ENCODE measurements at places on chromosomes 13 and 19.
A peak's percentile ranks its signal among the peaks of the same experiment; 100 is the strongest.

DNA sequence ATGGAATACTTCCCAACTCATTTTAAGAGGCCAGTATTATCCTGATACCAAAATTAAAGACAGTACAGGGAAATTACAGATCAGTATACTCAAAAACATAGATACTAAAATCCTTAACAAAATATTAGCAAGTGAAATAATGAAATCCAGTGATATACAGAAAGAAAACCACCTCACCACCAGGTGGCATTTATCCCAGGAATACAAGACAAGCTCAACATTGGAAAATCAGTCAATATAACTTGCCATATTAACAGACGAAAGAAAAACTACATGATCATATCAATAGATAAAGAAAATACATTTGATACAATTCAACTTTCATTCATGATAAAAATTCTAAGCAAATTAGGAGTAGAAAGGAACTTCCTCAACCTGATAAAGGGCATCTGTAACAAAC lies 6.7 kb upstream of the GNA15 start:
- peak; percentile 38 for DNase-seq

DNA sequence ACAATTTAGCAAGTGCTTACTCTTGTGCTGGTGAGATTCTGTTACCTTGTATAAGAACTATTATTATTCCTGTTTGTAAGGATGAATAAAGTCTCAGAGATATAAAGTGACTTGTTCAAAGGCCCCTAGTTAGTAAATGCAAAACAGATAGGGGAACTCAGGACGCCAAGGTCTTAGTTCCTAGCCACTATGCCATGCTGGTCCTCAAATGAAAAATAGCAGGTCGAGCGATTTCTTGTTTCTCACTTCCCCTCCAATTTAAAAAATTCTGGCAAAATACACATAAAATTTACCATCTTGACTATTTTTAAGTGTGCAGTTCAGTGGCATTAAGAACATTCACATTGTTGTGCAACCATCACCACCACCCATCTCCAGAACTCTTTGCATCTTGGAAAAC lies 1.1 kb downstream of the TECR start:
- no peak for DNase-seq

DNA sequence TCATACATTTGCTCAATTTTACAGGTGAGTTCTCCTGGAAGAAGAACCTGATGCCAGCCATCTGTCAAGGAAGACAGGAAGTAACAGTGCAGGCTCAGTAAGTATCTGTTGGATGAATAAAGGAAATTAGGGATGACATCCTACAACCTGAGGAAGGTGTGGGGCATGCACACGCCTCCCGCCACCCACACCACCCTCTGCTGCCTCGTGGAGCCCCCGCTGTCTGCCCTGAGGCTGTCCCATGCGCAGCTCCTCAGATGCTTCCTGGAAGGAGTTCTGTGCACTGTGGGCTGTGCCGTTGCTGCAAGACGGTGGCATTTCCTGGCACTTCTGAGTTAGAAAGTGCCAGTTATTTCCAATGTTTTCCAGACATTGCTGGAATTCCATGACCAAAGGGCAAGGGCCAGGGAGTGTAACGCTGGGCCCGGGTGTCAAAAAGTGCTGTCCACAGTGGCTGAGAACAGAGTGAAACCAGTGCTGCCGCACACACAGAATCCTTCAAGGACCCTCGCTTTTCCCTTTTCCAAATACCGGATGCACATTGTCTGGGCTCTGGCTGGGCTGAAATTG lies 4.2 kb upstream of the TEX29 start:
- DNase-seq: no peak

GRCh38 chr13:73937441-73937840 lies 196.8 kb downstream of the KLF12 start:
- DNase-seq: no peak

GRCh38 chr13:78777976-78778375 lies 119.0 kb upstream of the OBI1 start:
- no peak for DNase-seq

DNA sequence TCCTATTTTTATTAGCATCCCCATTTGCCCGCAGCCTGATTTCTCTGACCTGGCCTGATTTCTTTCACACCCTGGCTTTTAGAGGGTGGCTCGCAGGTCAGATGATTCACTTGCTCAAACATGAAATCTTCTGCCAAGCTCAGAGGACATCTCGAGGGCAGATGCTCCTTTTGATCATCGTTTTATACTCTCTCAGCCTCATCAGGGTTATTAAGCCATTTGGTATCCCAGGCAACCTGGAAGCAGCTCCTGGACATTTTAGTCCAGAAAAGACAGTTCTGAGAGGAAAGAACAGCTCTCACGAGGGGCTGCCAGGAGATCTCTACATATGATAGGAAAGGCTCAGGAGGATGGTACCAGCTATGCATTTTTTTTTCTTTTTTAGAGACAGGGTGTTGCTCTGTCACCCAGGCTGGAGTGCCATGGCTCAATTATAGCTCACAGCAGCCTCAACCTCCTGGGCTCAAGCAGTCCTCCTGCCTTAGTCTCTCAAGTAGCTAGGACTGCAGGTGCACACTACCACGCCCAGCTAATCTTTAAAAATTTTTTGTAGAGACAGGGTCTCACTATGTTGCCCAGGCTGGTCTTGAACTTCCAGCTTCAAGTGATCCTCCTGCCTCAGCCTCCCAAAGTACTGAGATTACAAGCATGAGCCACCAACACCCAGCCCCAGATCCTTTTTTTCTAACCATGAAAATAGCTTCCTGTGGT lies 165.4 kb downstream of the KATNAL1 start:
- no peak for DNase-seq

DNA sequence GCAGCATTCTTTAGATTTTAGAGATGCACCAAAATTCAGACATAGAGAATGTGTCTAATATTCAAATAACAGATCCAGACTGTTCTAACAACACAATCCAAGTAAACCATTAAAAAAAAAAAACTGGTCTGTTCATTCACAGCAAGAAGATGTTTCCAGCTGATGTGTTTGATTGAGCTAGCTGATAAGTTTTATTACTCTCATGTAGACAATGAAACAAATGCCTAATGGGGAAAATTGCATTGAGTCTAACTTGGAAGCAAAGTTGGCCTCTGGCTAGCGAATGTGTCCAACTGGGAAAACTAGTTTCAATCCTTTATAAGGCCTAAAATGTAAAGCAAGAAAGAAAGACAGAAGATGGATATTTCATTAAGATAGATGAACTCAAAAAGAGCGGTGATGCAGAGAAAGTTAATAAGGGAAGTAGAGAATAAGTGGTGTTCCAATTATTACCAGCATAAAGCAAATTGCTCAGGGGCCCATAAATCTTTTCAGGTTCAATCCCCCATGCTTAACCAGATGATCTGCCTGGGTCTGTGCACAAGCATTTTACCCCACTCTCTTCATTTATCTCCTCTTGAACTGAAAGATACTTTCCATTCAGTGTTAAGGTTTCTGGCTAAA lies 54.2 kb downstream of the PCDH9 start:
- DNase-seq: no peak

GRCh38 chr13:91592056-91593014 lies 193.9 kb downstream of the GPC5 start:
- no peak for DNase-seq

DNA sequence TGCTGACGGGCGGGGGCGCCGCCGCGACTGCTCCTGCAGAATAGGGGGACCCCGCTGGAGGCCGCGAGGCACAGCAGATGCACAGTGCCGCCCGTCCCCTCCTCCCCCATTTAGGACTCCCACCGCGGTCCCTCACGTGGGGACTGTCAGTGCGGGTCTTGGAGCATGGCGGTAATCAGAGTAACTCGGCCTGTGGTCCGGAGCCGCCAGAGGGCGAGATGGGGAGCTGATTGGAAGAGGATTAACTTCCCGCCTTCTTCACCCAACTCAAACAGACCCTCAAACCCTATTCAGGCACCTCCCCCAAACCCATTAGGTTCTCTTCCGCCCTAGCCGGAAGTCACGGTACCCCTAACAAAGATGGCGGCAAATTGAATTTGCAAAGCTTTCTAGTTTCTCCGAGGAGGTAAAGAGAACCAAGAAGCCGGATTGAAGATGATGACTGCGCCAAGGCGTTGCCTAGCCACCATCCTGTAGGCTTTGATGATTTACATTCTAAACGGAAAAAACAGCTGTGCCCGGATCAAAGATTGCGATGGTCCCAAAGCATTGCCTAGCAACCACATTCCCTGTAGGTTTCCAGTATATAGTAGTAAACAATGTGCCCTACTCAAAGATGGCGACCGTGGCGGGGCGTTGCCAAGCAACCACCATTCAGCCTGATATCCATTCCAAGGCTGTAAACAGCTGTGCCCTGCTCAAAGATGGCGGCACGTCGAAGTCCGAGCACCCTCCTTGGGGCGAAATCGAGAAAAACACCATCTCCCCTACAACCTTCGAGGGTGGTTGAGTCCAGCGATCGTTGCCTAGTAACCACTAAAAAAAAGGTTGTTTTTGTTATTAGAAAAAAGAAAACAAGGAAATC lies at the start of gene FUZ:
TSS of gene FUZ (minus strand) at position 296 of the 865 bp plus-strand sequence. CDS start at position 110, 186 bp downstream.
- peak; percentile 94 for DNase-seq

GRCh38 chr19:16385821-16386220 lies 61.2 kb downstream of the KLF2 start:
- DNase-seq: no peak

DNA sequence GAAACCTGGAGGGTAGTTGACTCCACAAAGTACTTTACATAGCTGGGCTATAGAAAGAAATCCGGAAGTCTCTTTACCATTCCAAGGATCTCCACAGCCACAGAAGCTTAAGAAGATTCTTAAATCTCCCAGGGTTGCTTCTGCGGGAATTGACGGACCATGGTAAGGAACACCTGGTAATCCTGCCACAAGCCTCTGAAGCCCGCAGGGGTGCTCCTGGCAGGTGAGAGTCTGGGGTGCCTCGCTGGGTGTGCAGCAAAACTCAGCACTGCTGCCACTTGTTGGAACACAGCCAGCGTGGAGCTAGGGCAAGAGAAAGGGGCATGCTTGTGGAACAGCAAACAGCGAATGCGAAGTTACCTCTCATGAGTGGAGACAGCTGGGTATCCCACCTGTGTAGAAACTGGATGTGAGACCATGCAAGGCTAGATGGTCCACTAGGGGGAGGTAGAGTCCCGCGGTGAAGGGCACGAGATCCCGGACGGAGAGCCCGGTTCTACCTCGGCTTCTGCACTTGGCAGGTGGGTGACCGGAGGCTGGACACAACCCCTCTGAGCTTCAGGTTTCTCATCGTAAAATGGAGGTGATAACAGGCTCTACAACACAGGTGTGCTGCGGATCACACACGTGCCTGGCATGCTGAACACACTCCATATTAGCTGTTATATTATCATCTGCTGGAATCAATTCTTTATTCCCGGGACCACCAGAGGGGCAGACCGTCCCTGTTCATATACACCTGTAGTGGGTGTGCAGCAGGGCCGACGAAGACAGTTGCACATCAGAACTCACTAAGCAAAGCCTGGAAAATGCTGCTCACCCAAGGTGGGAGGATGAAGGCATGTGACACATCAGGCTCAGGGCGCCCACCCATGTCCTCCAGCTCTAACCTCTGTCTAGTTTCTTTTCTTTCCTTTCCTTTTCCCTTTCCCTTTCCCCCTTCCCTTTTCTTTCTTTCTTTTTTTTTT lies 24.1 kb upstream of the UBAC2 start:
- DNase-seq: peak; percentile 44

GRCh38 chr13:91652404-91653301 lies 254.2 kb downstream of the GPC5 start:
- DNase-seq: peak; percentile 1

DNA sequence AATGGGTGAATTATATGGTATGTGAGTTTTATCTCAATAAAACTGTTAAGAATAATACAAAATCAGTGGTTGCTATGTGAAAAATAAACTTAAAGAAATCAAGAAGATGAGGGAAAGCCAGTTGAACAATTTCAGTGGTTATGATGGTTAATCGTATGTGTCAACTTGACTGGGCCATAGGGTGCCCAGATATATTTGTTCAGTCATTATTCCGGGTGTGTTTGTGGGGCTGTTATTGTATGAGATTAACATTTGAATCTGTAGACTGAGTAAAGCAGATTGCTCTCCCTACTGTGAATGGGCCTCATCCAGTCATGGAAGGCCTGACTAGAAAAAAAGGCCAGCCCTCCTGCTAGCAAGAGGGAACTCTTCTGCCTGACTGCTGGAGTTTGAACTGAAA lies 109.3 kb downstream of the LMO7 start:
- DNase-seq: no peak

DNA sequence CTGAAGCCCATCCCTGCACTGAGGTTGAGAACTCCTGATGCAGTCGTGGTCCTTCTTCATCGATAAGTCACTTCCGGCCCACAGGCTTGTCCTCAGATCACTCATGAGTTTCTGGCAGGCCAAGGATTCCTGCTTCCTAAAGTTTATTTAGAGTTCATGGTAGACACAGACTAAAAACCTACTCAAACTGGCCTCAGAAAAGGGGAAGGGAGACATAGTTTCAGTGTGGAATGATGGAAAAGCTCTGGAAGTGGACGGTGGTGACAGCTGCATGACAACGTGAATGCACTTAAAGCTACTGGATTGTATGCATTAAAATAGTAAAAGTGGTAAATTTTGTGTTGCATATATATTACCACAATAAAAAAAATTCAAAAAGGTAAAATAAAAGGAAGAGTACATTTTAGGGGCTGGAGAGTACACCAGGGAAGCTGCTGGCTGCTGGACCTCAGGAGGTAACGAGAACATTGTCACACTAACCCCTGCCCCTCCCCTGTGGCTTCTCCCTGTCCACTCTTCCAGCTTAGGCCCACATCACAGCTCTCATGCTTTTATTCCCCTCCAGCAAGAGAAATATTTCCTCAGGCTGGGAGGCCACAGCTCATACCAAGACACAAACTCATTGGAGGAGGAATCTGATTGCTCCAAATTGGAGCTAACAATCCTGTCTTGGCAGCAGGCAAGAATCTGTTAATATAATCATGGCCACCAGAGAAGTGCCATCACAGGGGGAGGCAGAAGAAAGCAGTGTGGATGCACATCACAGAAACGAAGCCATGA lies 741.0 kb downstream of the UQCRFS1 start:
- DNase-seq: no peak

GRCh38 chr19:49069026-49069425 lies 3.5 kb downstream of the KCNA7 start:
- no peak for DNase-seq

- DNase-seq: peak; percentile 49
Observed at GRCh38 chr19:29683009-29683408, 17.7 kb downstream of the PLEKHF1 start.
